Non-pigmented ciliary epithelial cell (primary cell): ENCODE measurements at places on chromosomes 7 and 10.

- DNase-seq = no peak
Observed at GRCh38 chr10:49153115-49153514, 19.3 kb upstream of the FAM170B start.

GRCh38 chr7:127541548-127541947 lies 43.8 kb downstream of the GCC1 start:
- DNase-seq = no peak

GRCh38 chr10:70785190-70785589 lies at the start of gene TBATA:
TSS of gene TBATA (minus strand) at chr10:70785377. CDS start at chr10:70783379, 1,998 bp downstream.
- no peak for DNase-seq

DNA sequence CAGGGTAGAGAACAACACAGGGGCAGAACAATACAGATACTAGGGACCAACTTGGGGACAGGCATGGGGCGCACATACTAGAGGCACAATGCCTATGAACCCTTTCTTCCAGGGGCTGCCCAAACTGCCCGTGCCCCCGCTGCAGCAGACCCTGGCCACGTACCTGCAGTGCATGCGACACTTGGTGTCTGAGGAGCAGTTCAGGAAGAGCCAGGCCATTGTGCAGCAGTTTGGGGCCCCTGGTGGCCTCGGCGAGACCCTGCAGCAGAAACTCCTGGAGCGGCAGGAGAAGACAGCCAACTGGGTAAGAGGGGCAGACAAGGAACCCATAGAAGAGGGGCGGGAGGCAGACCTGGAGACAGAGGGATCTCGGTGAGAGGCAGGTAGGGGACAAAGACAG lies 5.8 kb downstream of the CHAT start:
- DNase-seq = no peak

GRCh38 chr7:105209870-105210269 lies 178.9 kb downstream of the SRPK2 start:
- no peak for DNase-seq

GRCh38 chr10:6936931-6937330 lies 356.9 kb upstream of the PRKCQ start:
- no peak for DNase-seq

- DNase-seq = no peak
Observed at GRCh38 chr7:101820703-101821102, 3.3 kb downstream of the CUX1 start.

- no peak for DNase-seq
Observed at GRCh38 chr7:5477126-5477525, 53.5 kb upstream of the TNRC18 start.

DNA sequence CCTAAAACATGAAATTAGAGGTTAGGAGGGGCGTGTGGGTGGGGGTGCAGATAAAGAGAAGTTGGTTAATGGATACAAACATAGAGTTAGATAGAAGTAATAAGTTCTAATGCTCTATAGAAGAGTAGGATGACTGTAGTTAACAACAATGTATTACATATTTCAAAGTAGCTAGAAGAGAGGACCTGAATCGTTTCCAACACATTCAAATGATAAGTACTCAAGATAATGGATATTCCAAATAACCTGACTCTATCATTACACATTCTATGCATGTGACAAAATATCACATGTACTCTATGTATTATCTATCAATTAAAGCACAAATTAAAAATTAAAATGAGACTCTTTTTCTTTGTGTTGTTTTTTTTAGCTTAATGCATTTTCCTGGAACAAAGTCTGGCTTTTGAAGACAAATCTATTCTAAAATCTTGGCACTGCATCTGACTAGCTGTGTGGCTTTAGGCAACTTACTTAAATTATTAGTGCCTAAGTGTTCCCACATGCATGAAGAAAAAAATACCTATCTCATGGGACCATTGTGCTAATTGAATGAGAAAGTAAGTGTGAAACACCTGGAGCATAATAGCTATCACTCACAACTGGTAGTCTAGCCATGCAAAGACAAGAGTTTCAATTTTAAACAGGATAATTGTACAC lies 75.7 kb downstream of the SEMA3C start:
- no peak for DNase-seq

- DNase-seq = no peak
Observed at GRCh38 chr10:6082496-6083395, 6.1 kb upstream of the RBM17 start.

- no peak for DNase-seq
Observed at GRCh38 chr10:35017608-35018007, 72.5 kb downstream of the CUL2 start.

DNA sequence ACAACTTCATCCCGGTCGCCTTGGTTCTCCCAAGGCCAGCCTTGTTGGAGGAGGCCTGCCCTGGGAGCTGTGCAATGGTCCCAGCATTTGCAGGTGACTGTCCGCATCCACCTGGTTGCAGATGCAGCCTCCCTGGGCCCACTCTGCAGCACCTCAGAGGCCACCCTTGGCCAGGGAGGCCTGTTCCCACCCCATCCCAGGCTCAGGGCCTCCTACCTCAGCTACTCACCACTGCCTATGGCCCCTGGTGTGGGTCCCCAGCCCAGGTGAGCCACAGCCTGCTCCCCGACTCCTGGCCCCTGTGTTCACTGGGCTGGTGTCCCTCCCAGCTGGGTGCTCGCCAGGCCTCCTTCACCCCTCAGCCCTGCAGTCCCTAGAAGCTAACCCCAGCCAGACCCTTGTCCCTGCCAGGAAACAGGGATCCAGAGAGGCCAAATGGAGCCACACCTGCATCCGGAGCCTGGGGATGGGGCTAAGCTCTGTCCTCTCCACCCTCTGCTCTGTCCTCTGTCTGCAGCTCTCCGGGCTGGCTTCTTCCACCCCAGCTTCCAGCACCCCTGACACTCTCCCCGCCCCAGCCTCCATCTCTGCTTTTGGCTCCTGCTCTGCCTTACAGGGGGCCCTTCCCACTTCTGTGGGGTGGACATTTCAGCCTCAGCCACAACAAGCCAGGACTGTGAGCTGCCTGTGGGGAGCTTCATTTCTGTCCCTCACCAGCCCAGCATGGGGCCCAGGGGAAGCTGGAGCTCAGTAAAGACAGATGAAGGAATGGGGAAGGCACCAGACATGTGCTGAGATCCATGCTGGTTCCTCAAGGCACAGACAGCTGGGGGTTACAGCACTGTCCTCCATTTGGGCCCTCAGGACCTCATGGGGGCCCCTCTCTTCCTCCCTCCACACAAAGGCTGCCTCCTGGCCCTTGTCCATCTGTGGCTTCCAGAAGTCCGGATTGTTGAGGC lies 35.6 kb upstream of the ANTXRL start:
- DNase-seq = no peak

GRCh38 chr7:121446526-121446925 lies 50.4 kb upstream of the FAM3C start:
- DNase-seq = no peak

DNA sequence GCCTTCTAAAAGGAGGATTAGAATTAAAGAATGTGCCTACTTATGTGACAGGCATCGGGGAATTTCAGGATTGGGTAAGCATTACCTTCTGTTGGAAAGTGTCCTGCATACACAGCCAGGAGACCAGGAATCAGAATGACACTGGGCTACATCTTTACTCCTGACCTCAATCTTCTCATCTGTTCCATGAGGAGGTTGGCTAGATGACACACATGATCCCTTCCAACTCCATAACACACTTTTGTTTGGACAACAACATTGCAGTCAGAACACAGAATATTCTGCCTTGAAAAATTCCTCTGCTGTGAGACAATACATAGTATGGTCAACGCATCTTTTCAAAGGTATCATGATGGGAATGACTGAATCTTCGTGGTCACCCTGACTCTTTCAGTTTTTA lies 1281.2 kb upstream of the SORCS1 start:
- DNase-seq = no peak

- DNase-seq = no peak
Observed at GRCh38 chr7:138154661-138155060, 78.4 kb downstream of the AKR1D1 start.

DNA sequence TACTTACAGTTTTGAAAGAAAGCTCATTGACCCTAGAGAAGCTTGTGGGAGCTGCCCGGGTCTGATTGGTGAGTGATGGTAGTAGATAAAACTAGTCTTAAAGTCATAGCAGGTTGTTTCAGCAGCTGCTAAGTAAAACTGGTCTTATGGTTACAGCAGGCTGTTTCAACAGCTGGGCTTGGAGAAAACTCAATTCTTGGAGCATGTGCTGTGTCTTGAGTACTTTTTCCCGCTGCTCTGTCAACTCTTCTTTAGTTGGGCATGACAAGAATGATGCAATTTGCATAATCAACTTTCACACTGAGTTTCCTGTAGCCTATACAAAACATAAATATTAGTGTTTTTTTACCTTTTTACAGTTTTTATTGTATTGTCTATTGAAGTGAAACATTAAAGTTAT lies 707.9 kb downstream of the AUTS2 start:
- no peak for DNase-seq
